ENCODE measurements at places on chromosomes 4 and X.

DNA sequence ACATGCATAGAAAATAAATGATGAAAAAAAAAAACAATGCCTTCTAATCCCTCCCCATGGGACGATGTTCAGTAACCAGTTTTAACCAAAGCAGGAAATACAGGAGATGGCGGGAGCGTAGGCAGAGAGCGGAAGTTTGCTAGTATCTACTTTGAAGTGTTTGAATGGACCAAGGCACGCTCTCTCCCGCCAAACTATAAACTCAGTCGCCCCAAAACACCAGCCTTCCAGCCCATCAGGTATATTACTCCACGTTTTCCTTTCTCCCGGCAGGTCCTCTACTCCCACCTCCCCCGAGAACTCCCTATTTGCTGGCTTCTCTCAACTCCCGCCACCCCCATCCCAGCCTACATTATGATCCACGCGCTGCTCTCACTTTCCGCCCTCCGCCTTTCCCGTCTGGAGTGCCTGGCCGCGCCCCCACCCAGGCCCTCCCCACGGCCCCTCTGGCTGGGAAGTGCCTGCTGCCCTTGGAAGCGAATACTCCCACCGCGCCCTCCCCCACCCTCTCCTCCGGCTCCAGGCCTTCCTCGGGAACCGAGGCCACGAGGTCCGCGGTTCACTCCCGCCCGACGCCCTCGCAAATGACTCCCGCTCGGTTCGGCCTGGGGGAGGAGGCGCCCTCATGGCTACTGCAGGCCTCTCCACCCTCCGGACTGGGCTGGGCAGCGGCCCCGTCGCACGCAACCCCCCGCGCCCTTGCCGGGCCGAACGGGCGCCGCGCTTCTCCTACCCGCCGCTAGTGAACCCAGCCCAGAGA lies 723 bp downstream of the DHX15 start:
- DNase-seq, result peak; percentile 71

- no peak for DNase-seq
These were observed 30.3 kb downstream of the COPS4 start for GRCh38 chr4:83065266-83065665.

DNA sequence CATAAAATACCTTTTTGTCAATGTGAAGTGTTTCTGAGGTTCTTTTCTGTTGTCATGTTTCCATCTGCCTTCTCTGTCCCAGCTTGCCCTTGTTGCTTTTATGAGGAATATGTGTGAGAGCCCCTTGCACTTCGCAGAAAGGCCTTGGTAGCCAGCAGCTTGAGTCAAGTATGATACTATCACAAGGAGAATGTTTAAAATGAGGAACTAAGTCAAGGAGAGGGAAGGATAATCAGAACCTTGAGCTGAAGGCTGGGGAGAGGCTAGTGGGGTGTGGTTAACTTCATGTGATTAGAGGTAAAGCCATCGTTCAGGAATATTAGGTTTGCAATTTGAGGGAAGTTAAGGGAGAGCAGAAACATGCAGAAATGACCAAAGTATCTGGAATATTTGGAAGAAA lies 12.7 kb downstream of the PGK1 start:
- no peak for DNase-seq

- DNase-seq, result no peak
These were observed 30.1 kb downstream of the NSG1 start for GRCh38 chr4:4416981-4417380.

DNA sequence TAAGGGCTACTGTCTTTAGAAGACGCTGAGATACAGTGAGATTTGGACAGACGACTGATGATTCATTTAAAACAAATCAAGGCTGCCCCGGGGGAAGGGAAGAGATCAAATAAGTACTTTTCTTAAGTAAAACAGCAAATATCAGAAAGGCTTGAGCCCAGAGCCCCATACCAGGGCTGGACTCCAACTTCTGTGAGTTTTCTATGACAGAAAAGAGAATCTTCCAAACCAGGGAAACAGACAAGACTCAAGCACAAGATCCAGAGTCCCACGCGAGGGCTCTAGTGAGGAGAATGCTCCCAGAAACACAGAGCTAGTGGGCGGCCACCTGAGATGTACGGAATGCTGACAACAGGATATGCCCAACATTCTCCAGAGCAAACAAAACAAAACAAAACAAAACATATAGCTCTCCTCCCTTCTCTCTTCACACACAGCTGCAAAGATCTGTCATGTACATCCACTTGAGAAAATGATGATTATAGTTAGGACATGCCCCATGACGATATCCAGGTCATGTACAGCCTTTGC lies 13.1 kb downstream of the ACSL1 start:
- DNase-seq, result no peak

DNA sequence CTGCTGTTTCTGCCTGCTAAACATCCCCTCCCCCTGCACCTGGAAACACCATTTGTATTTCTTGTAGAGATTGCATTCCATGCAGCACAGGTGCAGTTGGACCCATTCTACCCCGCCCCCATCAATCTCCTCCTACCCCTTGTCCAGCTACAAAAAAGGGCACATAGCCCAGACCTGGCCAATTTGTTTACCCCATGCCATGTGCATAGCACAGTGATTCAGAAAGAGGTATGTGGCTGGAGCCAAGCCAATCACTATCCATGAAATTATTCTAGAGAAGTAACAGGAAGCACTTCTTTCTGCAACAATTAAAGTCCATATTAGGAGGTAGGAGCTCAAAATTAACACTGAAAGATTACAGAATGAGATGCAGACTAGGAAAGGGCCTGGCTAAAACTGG lies 20.2 kb upstream of the TMEM184C start:
- no peak for DNase-seq

DNA sequence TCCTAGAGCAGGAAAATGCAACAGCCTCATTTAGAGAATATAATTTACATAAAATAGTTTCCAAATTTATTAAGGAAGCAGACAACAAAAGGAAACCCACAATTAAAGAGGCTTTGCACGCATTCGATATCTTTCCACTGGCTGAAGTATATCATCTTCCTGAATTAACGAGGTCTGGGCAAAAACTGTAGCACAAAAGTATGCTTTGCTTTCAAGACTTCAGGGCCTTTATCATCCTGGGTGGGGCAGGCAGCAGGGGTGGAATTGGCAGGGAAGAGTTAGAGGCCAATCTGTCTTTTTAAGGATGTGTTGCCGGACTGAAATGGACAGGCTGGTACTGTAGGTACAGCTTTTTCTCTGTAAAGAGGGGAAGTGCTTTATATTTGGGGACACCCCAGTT lies 17.0 kb upstream of the STX18 start:
- no peak for DNase-seq

GRCh38 chr4:94833394-94833793 lies 75.6 kb downstream of the BMPR1B start:
- no peak for DNase-seq

- no peak for DNase-seq
These were observed 957 bp downstream of the PPP2R2C start for GRCh38 chr4:6471307-6472007.

DNA sequence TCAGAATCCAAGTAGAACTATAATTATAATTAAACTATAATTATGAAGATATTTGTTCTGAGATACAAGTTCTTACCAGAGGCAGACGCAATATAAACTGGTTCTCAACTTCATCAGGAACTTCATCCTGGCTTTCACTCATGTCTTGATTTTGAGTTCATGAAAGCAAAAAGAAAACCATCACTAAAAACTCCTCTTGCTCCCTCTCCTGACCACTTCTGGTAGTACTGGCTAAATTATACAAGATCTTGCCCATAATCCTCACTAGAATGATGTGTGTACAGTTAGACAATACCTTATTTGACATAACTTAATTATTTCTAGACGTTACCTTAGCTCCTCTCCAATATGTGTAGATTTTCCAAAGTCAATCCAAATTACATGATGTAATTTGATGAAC lies 3.7 kb downstream of the TAF7L start:
- DNase-seq, result no peak

- DNase-seq, result no peak
These were observed 66.0 kb upstream of the C4orf54 start for GRCh38 chr4:99723612-99724011.

DNA sequence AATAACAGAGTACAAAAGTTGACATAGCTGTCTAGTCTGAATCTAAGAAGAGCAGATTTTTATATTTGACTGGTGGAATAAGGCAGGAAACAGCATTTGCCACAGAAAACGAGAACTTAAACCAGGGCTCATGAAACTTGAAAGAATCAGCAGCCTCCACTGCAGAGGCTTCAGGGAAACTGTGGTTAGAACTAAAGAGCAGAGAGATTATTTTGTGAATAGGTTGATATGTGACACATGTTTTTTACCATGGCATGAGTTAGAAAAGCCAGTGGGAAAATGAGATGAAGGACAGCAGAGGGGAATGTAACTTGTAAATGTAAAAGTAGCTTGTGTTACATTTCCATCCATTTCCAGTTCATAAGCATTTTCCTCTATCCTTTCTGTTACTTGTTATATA lies 63.7 kb upstream of the CAMK2D start:
- no peak for DNase-seq

- DNase-seq, result no peak
These were observed 151.0 kb downstream of the C4orf33 start for GRCh38 chr4:129246910-129247461.

GRCh38 chr4:146368209-146368608 lies 153.5 kb downstream of the SLC10A7 start:
- no peak for DNase-seq

DNA sequence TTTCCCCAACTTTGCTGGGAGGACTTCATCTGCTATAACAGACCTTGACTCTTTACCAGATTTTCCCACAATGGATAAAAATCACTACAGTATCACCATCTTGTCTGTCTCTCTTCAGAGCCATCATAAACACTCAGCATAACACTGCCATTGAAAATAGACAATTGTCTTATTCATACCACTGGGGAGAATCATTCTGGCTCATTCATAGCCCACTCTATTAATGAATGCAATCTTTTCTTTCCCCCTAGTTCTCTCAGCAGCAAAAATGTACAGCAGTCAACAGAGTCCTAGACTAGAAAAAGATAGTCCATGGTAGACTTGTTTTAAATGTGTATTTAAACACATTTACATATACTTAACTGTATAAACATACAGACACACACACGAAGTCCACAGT lies 19.2 kb downstream of the SLC9A7 start:
- DNase-seq, result no peak

GRCh38 chr4:172898715-172899114 lies 269.9 kb upstream of the GALNT7 start:
- peak; percentile 53 for DNase-seq

- no peak for DNase-seq
These were observed 49.0 kb downstream of the SYTL5 start for GRCh38 chrX:38055170-38055847.

DNA sequence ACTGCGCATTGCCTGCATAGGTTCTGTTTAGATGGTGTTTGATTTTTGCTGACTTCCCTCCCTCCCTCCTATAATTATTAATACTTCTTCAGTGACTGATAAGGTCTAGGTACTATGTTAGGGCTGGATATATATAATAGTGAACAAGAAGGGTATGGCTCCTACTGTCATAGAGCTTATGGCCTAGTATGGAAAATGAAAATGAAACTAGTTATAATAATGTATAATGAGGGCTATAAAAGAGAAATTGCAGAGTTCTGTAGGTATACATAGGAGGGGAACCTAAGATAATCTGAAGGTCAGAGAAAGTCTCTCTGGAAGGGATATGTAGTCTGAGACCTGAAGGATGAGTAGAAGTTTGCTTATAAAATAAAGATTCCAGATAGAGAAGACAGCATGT lies 102.1 kb downstream of the DCK start:
- no peak for DNase-seq

DNA sequence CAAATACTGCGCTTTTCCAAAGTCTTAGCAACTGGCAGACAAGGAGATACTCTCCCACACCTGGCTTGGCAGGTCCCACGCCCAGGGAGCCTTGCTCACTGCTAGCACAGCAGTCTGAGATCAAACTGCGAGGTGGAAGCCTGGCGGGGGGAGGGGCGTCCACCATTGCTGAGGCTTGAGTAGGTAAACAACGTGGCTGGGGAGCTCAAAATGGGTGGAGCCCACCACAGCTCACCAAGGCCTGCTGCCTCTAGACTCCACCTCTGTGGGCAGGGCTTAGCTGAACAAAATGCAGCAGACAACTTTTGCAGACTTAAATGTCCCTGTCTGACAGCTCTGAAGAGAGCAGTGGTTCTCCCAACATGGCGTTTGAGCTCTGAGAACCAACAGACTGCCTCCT lies 23.0 kb upstream of the NFKB1 start:
- DNase-seq, result no peak

DNA sequence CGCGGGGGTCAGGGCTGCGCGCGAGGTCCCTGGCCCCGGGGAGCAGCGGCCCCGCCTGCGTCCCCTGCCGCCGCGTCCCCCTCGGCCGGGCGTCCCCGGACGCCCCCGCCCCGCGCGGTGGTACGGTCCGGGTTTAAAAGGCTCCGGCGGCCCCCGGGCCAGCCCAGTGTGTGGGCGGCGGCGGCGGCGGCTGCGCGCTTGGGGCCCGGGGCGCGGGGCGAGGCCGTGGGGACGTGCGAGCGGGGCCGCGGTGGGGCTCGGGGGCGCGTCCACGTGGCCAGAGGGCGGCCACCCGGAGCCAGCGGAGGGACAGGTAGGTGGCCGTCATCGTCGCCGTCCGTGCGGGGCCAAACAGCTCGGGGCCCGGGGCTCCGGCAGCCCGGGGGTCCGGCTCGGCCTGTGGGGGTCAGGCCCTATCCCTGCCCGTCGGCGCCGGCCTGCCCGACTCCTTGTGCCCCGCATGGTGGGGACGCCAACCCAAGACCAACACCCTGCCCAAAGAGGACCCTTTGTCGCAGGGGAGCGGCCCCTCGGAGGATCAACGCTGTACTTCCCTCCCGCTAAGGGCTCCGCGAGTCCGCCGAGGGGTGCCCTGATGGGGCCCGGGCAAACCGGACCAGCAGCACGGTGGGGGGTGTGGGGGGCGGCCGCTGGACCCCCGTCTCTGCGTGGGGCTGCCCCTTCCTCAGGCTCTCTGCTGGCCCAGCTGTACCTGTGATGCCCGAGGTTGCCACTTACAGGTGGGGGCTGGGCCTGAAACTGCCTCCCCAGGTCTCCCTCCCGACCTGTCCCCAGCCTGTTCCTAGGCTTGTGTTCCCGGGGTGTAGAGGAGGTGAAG lies at the start of gene PLXNA3:
TSS of gene PLXNA3 (plus strand) at position 166 of the 838 bp plus-strand sequence. CDS start 1,903 bp downstream, outside the sequence.
- peak; percentile 80 for DNase-seq

DNA sequence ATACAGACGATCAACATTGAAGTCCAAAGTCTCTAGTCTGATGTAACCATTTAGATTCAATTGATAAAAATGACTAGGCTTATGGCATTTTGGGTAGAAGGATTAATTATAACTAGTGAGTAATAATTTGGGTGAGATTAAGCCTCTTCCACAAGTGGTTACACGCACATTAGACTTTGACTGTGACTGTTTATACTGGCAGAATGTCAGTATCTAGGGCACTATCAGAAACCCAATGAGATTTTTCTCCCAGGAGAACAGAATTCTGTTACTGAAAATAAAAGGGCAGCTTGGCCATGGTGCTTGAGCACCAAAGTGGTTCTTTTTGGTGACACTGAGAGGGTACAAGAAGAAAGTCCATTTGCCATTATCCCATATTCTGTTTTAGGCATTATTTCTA lies 3.3 kb downstream of the PLS3 start:
- DNase-seq, result no peak

DNA sequence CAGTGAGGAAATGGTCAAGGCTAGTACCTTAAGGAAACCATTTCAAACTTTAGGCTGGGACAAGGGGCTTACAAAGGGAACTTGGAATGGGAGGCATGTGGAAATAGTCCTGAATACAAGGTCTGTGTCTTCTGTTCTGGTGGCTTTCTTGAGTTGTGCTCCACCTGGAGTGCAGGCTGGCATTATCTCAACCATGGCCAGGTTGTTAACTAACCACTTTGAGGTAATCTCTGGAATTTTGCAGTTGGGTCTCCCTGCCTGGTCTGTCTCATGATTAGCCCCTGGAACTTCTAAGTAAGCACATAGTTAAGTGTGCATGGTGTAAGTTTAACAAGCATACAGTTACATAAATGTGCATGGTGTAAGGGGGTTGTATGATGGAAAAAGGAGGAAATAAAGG lies 77.5 kb downstream of the PCDH18 start:
- DNase-seq, result no peak

- DNase-seq, result no peak
These were observed 103.1 kb downstream of the UCHL1 start for GRCh38 chr4:41359836-41360213.

Data from Caco-2 (cell line).